ENCODE measurements at places on chromosomes 7 and 10.

DNA sequence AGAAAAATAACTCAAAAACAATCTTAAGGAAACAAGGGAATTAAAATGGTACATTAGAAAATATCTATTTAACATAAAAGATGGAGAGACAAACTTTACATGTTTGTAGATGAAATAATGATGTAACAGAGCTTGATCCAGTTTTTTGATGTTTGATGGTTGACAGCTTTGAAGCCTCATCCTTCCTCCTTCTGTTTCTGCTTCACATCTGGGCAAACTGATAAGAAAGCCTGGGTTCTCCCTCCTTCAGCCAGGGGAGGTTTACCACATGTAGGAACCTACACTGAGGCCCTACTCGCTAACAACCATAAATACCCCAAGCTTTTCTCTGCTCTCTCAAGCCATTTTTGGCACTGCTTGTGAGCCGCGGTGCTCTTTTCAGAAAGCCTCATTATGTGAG lies 82.8 kb upstream of the ZNF32 start:
- DNase-seq, result no peak

GRCh38 chr7:35871856-35872255 lies 71.0 kb downstream of the SEPTIN7 start:
- no peak for DNase-seq

- DNase-seq, result peak; percentile 57
Measured at GRCh38 chr7:77651575-77652162, 44.6 kb upstream of the RSBN1L start.

GRCh38 chr7:104791080-104791479 lies 222.9 kb upstream of the KMT2E start:
- no peak for DNase-seq

GRCh38 chr10:25725917-25726716 lies 207.9 kb upstream of the MYO3A start:
- DNase-seq, result peak; percentile 43

- DNase-seq, result no peak
Measured at GRCh38 chr7:47649919-47650318, 68.0 kb upstream of the TNS3 start.

DNA sequence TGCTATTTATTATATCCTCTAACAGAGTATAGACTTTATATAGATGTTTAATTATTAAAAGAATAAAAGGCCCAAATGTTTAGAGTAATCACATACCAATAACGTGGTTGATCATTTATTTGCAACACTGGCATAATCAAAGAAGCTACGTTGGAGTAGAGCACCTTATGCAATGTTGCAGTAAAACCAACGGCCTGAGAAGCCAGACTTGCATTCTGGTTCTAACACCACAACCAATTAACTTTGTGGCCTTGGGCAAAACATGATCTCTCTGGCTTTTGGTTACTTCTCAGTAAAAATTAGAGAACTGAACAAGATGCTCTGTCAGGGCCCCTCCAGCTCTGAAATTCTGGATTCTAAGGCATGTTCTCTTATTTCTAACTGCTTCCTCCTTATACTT lies 476.2 kb downstream of the GRM8 start:
- DNase-seq, result no peak

DNA sequence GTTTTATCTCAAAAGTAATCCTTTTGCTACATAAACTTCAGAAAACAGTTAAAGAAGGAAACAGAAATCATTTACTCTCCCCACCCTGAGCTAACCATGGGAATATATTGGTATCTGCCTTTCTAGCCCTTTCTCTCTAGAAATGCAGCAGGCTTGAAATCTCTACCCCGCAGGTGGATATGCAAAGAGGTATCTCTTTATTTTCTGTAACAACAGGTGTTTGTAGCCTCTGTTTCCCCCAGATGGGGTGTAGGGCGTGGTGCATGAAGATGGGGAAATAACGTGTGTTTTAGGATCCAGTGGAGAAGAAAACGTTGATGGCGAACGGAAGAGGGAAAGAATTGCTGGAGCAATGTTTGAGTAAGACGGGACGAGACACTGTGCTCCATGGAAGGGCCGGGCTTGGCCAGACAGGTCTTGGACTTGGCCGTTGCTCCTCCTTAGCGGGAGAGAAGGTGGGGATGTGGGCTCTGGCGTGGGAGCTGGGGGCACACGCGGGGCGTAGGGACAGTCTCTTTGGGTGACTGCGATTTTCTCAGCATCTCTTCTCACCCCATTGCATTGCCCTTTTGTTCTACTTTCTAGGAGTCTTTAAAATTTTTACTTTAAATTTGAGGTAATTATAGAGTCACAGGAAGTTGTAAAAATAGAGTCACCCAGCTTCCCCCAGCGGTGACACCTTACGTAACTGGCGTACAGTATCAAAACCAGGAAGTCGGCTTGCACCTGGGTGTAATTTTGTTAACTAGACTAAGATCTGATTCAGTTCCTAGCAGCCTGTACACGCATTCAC lies 82.9 kb downstream of the ELFN1 start:
- no peak for DNase-seq

GRCh38 chr10:31816318-31816717 lies 112.3 kb downstream of the ARHGAP12 start:
- DNase-seq, result no peak

- no peak for DNase-seq
Measured at GRCh38 chr7:69837387-69838068, 239.3 kb downstream of the AUTS2 start.
